ENCODE measurements at places on chromosomes 16 and 17.

DNA sequence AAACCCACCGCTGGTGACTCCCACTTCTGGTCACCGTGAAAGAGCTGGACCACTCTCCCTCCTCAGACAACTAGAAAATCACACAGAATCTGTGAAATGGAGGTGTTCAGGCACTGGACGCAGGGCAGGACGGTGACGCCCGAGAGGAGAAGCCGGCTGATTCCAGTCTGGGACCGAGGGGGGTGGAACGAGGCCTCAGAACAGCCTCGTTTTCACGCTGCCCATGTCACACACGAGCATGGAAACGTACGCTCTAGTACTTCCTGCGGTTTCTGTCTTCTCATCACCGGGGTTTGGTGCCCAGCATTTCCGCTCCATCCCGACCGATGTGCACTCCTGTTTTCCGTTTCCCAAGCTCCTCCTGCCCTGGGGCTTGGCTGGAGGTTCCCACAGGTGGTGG, 101.8 kb upstream of the METRNL start:
- no peak for DNase-seq

- DNase-seq, result peak; percentile 43
These were observed 12.5 kb downstream of the RARA start for GRCh38 chr17:40321524-40321929.

- no peak for DNase-seq
These were observed 43.9 kb downstream of the ARHGAP27 start for GRCh38 chr17:45388604-45389325.

DNA sequence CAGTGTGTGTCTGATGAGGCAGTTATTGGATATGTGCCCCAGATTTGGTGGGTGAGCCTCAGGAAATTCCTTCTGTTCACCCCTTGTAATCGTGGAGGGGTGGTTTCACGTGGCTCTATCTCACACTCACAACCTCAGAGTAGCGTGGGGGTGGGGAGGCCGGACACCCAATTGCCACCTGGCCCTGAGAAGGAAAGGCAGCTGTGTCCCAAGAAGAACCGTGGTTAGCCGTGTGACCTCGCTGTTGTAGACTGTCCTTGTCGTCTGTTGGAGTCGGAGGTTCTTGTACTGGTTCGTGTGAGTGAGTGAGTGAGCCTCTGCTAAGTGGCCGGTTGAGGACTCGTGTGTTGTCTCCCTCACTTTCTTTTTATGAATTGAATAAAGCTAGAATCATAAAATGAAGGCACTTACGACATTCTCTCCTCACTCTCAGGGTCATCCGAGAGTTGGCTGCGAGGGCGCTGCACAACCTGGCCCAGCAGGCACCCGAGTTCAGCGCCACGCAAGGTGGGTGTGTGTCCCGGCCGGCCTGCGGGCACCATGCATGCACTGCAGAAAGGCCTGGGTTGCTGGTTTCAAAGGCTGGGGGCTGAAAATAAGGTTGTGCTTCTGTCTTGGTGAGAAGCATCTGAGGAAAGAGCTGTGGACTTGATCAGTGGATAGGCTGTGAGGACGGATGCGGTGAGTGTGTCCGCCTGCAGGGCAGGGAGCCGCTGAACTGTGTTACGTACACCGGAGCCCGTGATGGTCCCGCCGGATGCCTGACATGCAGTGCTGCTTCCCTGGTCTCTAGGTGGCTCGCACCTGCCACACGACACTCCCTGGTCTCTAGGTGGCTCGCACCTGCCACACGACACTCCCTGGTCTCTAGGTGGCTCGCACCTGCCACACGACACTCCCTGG, 63.4 kb upstream of the ZNF750 start:
- DNase-seq, result no peak

DNA sequence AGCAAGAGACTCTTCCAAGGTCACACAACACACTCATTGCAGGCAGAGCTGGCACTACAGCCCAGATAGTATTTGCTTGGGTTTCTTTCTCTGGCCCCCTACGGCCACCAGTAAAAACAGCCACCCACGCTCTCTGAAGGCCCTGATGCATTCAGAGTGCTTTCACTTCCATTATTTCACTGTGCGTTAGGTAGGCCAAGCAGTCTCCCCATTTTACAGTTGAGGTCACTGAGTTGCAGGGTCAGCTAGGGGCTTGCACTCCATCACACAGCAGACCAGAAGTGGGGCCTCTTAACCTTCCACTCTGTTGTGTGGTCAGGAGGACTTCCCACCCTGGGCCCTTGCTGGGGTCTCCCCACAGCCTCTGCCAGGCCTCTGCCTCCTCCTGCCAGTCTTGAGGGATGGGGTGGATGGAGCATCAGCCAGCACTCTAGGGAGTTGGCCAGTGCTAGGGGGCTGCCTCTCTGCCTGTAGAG, 2.5 kb downstream of the TBX21 start:
- DNase-seq, result no peak

DNA sequence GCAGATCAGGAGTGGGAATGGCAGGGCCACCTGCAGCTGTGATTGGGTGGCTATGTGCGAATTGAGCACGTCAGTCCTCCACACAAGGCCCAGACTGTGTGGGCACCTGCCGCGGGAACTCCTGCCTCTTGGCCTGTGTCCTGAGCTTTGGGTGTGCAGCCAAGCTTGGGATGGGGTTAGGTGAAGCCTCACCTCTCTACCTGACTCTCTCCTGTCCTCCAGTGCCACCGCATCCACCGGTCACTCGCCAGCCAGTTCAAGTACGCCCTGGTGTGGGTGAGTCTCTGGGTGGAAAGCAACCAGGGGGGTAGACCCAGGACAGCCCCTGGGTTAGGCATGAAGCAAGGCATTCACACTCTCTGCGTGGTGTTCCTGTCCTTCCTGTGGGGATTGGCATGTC, 2.3 kb upstream of the MYO15A start:
- no peak for DNase-seq

All from NCI-H1417 (cell line).